ENCODE measurements at places on chromosomes 5 and 9.

GRCh38 chr9:36162211-36162738 is 6.9 kb upstream of the CCIN start:
- no peak for DNase-seq

DNA sequence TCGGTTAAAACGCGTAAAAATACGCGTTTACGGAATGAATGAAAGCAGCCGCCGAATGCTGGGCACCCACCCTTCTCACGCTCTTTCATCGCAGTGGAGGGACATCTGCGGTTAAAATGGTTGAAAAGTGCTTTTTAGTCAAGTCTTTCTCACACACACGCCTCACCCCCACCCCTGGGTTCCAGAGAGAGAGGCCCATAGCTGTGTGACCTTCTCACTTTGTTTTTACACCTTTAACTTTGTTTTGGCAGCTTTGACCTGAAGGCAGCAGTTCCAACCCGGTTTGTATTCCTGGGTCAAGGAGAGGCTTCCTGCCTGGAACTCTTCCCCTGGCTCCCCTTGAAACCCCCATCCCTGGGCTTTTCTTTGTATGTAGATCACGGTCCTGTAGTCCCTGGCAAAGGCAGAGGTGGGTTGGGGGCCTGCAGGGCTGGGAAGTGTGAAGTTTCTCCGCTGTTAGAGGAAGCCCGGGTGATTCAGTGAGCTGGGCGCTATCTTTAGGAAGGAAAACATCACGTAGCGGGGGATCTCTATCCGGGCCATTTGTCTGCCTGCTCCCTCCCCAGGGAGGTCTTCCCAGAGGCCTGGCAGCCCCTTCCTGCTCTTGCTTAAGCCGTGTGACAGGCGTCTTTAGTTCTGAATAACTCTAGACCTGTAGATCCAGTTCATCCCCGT is 29.6 kb downstream of the SPRY4 start:
- no peak for DNase-seq

- no peak for DNase-seq
Observed at GRCh38 chr5:126801992-126802294, 25.0 kb downstream of the LMNB1 start.

DNA sequence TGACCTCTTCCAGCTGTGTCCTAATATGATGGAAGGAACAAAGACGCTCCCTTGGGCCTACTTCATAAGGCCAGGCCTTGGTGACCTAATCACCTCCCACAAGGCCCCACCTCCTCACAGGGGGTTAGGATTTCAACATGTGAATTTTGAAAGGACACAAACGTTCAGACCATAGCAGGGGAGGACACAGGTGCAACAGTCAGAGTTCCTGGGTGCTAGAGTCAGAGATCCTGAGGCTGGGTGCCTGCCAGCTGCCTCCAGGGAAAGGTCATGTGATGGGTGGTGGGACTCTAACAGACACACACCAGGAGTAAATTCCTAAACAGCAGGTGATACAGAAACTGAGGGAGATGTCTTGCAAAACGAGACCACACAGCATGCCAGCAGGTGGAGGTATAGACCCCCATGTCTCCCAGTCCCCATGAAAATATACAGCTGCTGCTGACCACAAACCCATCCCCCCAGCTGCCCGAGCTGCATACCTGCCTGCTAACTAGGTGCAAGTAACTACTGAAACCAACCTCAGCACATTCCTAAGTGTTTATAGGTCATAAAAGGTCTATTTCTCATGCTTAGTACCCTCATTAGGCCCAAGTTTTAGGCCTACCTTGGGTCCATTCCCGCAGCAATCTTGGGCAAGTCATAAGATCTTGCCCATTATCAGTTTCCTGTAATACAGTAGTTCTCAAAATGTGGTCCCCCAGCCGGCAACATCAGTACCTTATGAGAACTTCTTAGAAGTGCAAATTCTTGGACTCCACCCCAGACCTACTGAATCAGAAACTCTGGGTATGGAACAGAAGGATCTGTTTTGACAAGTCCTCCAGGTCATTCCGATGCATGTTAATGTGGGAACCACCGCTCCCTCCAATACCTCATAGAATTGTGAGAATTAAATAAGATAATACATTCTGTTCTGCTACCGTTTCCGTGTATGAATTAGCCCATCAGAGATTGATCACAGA is 245.3 kb downstream of the ENC1 start:
- DNase-seq = peak; percentile 11

GRCh38 chr9:134345737-134346136 is 19.5 kb downstream of the RXRA start:
- DNase-seq = no peak

- no peak for DNase-seq
Observed at GRCh38 chr5:154228696-154229095, 38.2 kb downstream of the GALNT10 start.

- no peak for DNase-seq
Observed at GRCh38 chr5:83517688-83518085, 46.1 kb downstream of the VCAN start.

Data from HuH-7 (cell line).